ENCODE measurements at places on chromosomes 16 and 17. TPM values are rescaled to one million over a fixed set of nuclear protein-coding genes. Genes with fewer than 3 reads are reported as not detected.

Gene SYCE1L
- 7.5 TPM for total RNA-seq

Gene OMG
- total RNA-seq: not detected

DNA sequence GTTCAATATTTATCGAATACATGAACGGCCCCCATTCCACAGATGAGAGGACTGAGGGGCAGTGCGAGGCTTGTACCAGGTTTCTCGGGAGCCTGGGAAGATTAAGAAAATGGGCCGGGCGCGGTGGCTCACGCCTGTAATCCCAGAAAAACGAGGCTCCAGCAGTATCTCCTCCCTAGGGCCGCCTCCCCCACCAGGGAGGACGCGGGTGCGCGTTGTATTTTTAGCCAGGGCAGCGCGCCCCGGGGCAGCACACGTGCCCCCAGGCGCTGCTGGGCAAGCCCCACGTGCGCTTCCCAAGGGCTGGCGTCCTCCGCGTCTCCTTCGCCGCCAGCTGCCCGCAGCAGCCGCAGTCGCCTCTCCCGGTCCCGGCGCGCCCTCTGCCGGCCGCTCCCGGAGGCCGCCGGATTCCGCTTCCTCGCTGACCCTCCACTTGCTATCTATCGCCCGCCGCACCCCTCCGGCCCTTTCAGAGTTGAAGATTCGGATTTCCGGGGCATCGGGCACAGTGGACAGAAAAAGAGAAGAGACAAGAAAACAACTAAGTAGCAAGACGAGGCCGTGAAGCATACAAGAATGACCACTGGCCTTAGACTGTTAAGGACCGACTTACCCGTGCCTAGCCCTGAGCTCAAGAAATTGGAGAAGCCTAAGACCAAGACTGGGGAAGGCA lies 1.9 kb upstream of the YBX2 start:
- DNase-seq: peak; percentile 77

DNA sequence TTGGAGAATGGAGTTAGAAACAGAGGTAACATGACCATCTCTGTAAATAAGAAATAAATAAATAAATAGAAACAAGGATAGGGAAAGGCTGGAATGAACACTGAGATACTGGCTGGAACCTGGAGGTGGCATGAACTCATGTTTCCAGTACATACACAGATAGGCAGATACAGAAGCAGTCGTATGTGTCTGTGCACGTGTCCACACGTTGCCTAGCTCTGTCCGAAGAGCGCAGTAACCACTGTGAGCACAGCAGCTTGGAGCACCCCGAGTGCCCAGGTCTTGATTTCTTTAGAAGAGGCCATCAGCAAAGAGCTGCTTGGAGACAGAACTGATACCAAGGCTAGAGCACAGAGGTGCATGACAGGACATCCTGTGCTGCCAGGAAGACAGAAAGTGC lies 37.1 kb upstream of the SLC38A8 start:
- DNase-seq: no peak

GRCh38 chr17:30336369-30337171 lies 2.7 kb upstream of the TMIGD1 start:
- DNase-seq: peak; percentile 33
